ENCODE measurements at places on chromosomes 2 and 18.

DNA sequence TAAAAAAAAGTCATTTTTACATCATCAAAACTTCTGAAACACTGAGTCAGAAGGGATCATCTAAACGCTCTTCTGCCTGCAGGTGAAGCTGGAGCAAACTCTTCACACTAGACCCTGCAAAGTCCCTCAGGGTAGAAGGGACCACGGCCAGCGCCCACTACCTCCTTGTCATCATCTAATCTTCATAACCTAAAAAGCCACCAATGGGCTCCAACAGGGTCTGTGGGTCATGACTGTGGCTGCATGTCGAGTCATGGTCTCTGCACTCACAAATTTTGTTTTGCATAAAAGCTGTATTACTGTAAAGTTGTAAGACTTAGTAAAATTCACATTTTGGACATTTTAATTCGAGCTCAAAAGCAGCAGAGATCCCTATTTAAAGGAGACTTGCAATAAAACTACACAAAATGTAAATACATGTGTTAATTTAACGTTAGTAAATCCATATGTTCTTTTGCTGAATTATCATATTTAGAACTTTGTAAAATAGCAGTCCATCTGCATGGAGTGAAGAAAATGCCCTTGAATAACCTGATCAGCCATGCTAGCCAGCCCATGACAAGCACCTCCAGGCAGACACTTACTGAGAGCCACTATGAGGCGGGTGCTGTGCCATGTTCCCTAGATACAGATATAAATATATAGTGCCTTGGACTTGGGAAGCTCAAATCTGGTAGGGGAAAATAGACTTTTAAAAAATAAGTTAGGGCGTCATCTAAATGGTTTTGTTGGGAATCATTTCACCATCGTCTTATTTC is 437.2 kb upstream of the LYPD1 start:
- no peak for DNase-seq

- no peak for DNase-seq
Measured at GRCh38 chr18:60892855-60893254, 440.4 kb upstream of the CDH20 start.

DNA sequence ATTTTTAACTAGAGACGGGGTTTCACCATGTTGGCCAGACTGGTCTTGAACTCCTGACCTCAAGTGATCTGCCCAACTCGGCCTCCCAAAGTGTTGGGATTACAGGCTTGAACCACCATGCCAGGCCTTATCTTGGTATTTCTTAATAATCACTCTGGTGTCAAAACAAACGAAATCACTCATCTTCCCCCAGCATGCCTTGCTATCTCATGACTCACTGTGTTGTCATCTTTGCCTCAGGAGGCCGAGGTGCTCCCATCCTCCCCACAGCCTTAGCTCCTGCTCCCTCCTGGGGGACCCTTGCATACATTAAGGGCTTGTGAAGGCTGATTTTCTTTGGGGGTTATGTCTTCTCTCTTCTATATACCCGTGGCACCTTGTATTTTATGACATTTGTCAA is 250.1 kb upstream of the DPP10 start:
- DNase-seq = no peak

DNA sequence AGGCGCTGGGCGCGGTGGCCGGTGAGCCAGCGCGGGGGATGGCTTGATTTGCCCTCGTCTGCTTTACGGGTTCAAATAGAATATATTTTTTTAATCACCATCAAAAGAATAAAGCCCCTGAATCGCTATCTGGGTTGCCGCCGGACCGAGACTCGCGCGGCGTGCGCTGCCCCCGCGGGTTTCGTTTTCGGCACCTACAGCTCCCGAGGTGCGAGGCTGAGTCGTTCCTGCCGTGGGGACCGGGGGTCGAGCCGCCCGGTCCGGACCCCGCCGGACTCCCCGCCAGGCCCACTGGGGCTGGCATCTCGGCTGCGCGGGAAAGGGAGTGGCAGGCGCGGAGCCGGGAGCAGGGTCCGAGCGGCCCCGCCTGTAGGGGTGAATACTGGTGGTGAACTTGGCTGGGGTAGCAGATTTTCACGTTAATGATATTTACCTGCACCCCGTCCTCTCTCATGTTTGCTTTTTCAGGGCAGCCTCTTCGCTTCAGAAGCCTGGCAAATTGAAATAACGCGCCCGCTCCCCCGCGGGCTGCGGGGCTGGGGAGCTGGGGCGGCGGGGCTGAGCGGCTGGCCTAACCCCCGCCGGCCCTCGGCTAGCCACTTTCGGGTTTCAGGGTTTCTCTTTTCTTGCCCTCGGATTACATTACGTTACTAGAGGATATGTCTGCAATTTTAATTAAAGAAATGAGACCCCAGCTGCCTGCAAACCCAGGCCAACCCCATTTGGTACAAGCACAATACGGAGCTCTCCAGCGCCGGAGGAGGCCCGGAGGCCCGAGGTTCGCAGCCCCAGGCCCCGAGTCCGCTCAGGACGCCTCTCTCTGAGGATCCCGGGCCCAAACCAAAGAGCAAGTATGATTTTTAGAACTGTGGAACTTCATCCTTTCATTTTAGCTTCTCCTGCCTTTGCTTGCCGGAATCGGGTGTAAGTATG is 1.7 kb upstream of the CELF4 start:
- DNase-seq = no peak

DNA sequence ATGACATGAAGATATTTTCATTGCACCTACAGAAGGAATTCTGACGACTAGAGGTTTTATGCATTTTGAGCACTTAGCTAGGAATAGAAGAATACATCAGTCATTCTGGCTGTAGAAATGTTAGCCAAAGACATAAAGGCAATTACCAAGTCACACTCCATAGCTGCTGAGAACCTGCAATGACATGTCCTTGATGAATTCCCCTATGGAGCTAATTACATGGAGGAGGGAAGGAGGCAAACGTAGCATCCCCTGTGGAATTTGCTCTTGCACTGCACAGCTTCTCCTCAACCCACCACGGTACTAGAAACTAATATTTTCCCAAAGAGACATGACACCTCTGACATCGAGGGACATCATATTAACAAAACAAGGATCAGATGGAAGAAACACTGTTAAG is 174.0 kb upstream of the SESTD1 start:
- DNase-seq = no peak

- no peak for DNase-seq
Measured at GRCh38 chr18:50507120-50507590, 52.7 kb upstream of the MAPK4 start.

DNA sequence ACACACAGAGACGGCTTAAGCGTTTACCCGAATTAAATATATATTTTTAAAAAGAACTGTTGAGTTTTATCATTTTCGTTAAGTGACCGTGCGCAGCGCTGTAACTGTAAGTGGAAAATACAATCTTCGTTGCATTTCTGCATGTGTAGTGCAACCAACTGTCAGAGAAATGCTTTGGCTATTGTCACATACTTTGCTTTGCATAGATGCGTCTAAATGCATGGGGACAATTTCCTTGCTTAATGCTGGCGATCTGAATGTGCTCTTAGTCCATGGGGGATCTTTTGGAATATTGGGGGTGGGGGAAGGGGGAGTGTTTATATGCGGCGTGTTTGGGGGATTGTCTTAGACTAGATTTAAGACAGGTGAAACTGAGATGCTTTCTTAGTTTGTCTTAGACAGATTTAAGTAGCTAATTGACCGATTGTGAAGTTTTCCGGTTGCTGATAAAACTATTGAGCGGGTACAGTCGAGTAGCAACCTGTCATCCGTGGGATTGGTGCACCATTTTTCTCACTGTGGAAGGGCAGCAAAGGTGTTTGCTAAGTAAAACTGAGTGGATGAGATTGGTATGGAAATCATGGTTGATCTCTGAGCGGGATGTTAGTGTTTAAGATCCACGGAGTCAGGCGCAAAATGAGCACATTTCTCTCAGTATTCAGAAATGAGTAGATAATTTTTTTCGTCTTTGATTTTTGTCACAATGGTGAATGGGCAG is 476 bp downstream of the VSNL1 start:
- no peak for DNase-seq

- no peak for DNase-seq
Measured at GRCh38 chr2:215369181-215369760, 57.4 kb downstream of the ATIC start.

- DNase-seq = peak; percentile 48
Measured at GRCh38 chr2:27264753-27265535, 2.1 kb upstream of the SLC30A3 start.

- no peak for DNase-seq
Measured at GRCh38 chr2:29010946-29011345, 29.8 kb downstream of the TOGARAM2 start.

GRCh38 chr2:223815884-223816570 is 21.4 kb downstream of the AP1S3 start:
- no peak for DNase-seq

DNA sequence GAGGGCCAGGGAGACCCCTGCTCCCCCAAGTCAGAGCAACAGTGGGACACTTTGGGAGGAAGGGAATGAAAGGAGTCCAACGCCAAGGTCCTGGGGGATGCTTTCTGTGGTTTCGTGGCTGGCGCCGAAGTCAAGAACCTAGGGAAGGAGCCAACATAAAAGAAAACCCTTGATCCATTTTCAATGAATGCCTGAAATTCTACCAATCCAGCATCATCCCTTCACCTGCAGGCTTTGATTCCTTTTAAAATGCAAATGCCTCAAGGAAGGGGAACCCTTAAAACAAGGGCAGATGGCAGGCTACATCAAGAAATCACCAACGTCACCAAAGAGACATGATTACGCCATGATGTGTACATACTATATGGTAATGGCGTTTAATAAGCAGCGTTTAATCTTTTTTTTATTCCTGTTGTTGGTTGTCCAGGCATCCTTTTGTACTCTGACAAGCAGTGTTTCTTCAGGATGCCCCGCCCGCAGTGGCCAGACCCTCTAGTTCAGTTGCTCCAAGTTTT is 123.3 kb upstream of the SLC1A4 start:
- no peak for DNase-seq

- no peak for DNase-seq
Measured at GRCh38 chr2:240469239-240469636, 33.8 kb downstream of the GPC1 start.

DNA sequence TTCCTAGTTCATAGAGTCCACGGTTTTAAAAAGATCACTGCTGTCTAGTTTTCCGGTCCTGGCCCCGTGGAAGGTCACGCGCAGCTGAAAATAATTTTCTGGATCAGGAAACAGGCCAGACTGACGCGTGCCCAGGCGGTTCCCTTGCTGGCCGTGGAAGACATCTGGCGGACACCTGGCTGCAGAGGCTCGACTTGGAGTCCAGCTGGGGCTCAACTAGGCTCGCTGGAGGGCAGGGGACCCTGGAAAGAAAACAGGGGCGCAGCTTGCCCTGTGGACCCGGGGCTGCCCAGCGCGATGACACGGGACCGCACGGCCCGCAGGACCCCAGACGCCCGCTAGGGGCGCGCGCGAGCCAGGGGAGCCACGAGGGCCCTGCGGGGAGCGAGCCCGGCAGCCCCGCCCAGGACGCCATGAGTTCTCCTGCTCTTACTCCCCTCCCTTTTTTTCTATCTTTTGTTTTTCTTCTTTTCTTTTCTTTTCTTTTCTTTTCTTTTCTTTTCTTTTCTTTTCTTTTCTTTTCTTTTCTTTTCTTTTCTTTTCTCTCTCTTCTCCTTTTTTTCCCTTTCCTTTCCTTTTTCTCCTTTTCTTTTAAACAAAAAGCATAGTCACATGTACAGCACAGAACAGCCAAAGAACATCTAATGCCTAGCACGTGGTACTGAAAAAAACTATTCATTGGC is 43.2 kb upstream of the UBE2F start:
- DNase-seq = peak; percentile 56

GRCh38 chr2:209638346-209638745 is 133.3 kb upstream of the UNC80 start:
- DNase-seq = no peak

- no peak for DNase-seq
Measured at GRCh38 chr2:21013043-21013816, 30.6 kb downstream of the APOB start.

GRCh38 chr18:50038448-50038847 is 156.5 kb downstream of the MYO5B start:
- DNase-seq = no peak
